NCI-H774 (cell line): ENCODE measurements at places on chromosomes 3 and 15.

- DNase-seq = no peak
These were observed 144.0 kb upstream of the PDZRN3 start for GRCh38 chr3:73768524-73769308.

GRCh38 chr15:56495053-56495452 is 30.1 kb upstream of the MNS1 start:
- no peak for DNase-seq

DNA sequence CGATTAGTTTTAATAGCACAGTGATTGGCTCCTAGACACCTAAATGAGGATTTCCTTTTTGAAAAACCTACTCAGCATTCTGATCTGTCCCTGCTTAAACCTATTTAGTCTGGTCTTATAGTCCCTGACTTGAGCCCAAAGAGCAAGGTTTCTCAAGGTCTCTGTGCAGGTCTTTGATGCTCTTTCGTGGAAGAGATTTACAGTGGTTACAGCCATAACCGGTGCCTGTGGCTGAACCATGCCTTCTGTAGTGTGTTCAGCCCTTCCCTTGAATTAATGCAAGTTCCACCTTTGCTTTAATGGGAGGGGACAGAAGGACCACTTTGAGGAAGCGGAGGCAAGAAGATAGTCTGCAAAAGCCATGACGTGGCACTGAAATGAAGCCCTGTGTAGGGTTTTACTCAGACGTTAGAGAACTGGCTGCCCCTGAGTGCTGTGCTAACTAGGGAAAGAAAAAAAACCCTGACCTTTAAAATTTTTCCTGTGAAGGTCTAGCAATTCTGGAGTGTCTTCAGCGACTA is 43.0 kb downstream of the ZBTB38 start:
- DNase-seq = no peak

GRCh38 chr15:28993051-28993719 is 107.4 kb downstream of the APBA2 start:
- DNase-seq = no peak
